ENCODE measurements at places on chromosomes 16 and 17.

DNA sequence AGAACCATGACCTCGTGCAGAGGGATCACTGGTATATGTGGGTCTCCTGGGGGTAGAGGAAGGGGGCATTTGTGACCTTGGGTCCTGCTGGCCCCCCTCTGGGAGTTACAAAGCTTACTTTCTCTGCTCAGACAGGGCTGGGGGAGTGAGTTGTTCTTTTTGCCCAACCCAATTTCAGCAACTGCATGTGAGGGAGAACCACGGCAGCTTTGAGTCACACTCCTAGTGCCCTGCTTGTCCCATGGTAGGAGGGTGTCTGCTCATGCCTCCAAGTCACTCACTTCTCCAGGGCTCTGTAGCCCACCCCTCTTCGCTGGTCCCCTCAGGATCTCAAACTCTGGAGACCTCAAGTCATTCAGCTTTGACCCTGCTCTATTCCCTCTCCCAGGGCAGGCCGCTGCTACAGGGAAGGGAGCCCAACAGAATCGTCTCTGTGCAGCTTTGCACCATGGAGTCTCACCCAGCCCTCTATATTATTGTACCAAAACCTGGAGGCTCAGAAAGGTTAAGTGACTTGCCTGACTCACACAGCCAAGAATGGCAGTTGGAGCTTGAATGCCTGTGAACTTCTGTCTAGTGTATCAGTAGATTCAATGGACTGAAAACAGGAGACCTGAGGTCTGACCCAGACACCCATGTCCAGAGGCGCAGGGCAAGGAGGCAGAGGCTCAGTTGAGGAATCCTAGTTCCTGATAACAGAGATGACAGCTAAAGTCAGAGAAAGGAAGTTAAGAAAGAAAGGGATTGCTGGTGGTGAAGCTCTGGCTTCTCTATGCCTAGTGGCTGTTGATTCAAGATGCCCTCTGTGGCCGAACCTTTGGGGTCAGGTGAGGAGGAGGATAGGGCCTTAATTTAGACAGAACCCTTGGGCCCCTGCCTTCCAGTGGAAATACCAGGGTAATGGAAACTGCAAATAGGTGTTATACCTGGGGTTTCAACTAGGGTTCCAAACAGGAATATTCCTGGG is 14.6 kb upstream of the ETV4 start:
- no peak for DNase-seq

GRCh38 chr16:6573577-6573976 is 759.1 kb upstream of the RBFOX1 start:
- DNase-seq = no peak

GRCh38 chr17:80380555-80381002 is 34.4 kb upstream of the ENDOV start:
- no peak for DNase-seq

DNA sequence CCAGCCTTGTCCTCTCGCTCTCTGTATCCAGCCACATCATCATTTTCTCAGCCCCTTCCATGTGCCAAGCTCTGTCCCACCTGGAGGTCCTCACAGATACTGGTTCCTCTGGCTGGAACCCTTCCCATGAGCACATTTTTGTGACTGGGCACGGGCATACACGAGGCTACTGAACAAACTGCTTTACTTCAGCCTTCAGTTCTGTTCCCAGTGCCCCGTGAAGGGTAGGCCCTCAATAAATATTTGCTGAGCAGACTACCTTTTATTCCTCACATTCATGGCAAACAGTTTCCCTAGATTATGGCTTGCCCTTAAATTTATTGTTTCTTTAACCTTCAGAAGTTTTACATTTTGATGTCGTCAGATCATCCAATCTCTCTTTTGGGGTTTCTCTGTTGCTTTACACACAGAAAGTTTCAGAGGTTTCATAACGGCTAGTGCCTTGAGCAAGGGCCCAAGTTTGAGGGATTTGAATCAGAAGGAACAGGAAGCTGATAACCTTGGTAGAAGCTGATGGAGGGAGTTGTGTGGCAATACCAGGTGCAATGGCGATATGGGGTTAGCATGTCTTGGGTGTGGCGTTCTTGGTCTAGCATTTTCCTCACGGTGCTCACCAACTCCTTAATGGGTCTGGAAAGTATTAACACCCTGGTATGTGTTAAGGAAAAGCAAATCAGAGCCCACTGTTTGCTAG is 27.8 kb downstream of the TMEM92 start:
- no peak for DNase-seq

GRCh38 chr17:20116683-20117309 is 107.6 kb downstream of the SPECC1 start:
- DNase-seq = peak; percentile 50

GRCh38 chr16:3182608-3183444 is 5.2 kb upstream of the OR1F1 start:
- DNase-seq = peak; percentile 39

DNA sequence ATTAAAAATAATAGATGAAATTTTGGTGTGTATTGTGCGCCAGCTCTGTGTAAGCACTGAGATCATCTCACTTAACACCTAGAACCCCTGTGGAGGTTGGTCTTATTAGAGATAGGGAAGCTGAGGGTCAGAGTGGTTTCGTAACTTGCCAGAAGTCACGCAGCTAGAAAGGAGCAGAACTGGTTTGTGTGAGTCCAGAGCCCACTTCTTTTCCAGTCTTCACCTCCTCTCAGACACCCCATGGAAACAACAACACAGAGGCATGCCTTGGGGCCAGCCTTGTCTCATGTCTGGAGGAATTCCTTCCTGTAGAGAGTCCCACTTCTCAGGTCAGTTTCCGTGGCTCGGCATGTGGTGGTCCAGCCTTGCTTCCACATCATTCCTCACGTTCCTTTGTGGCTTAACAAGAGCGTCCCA is 16.5 kb downstream of the YPEL2 start:
- no peak for DNase-seq

DNA sequence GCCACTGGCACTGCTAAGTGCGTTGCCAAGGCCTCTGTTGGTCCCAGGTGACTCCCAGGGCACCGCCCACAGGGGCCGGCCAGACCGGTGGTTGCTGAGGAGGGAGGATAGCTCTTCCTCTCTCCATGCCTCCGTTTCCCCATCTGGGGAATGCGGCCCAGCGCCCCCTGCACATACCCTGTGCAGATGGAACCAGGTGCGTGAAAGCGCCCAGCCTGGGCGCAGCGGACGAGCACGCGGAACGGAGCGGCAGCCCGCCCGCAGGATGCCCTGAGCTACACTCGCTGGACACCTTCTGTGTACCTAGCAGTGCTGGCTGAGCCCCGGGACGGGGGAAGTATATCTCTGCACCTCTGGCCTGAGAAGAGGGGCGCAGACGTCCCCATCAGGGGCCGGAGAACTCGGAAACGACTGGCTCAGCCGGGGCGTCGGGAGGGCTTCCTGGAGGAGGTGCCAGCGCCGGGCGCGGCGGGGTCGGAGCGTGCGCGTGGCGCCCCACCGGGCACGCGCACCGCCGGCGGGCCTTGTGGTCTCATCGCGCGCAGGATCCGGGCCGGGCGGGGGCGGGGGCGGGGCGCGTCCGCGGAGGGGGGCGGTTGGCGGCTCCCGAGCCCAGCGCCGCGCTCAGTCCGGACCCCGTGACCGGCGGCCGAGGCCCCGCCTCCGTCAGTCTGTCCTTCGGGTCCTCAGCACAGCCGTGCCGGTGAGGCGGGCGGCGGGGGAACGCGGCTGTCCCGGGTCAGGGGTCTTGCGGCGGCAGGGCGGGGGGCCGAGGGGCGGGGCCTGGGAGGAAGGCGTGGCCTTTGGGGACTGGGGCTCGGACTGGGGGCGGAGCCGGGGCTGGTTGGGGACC is at the start of the genes CCDC78 and HAGHL:
Gene CCDC78, minus strand, starts transcription at position 6 of the 853 bp plus-strand sequence. CDS start 76 bp downstream, outside the sequence.
Gene HAGHL, plus strand, starts transcription at position 669 of the 853 bp plus-strand sequence. CDS start 404 bp downstream, outside the sequence.
- DNase-seq = peak; percentile 74

GRCh38 chr17:30393491-30393890 is 14.8 kb downstream of the CPD start:
- no peak for DNase-seq

- no peak for DNase-seq
These were observed 292.8 kb downstream of the SEC14L1 start for GRCh38 chr17:77433385-77434135.

DNA sequence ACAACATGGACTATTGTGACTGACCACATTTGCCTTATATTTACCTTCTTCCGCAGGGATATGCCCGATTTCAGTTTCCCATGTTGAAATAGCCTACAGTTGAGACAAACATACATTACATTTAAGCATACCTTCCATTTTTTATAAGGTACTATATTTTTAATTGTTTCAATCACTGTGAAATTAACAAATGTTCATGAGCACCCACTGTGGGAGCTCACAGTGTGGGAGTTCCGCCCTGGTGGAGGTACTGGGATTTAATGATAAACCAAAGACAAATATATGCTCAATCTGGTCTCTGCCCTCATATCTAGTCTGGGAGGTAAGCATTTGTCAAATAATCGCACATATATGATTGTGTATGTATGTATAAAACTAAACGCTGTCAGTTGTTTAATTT is 15.8 kb upstream of the TOX3 start:
- DNase-seq = no peak

- no peak for DNase-seq
These were observed 18.2 kb downstream of the IRX3 start for GRCh38 chr16:54268340-54268739.

DNA sequence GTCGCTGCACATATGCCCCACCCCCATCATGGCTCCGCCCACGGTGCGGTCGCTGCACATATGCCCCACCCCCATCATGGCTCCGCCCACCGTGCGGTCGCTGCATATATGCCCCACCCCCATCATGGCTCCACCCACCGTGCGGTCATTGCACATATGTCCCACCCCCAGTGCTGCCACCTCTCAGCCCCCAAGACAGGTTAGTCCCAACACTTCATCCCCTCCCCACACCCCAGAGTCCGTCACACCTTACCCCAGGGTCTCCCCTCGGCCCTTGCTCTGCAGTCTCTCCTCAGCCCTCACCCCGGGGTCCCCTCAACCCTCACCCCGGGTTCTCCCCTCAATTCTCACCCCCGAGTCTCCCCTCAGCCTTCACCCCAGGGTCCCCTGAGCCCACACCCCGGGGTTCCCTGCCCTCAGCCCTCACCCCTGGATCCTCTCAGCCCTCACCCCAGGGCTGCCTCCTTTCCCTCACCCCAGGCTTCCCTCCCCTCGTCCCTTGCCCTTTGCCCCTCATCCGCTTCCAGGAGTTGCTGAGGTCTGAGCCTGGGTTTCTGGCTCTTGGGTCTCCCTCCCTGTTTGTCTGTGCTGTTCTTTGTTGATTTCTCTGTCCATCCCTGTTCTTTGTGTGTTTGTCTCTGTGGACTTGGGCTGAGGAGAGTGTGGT is 25.6 kb downstream of the TPSG1 start:
- DNase-seq = no peak

DNA sequence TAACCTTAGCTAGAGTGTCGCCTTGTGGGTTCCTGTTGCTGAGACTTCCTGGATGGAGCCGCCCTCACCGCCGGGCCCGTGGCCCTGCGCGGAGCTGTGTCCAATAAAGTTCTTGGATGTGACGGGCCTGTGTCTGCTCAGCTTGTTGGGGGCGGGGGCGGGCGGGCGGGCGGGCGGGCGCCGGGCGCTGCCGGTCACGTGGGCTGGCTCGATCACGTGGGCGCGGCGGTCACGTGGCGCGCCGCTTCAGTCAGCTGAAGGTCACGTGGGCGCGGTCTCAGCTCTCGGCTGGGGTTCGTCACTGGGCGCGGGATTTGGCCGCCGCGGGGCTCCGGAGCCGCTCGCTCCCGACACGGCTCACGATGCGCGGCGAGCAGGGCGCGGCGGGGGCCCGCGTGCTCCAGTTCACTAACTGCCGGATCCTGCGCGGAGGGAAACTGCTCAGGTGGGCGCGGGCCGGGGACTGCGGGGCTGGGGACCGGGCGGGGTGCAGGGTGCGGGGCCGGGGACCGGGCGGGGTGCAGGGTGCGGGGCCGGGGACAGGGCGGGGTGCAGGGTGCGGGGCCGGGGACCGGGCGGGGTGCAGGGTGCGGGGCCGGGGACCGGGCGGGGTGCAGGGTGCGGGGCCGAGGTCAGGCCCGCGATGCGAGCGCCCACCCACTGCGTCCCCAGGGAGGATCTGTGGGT is at the start of gene AMDHD2:
Gene AMDHD2, plus strand, starts transcription at position 275 of the 687 bp plus-strand sequence. Its CDS starts 88 bp downstream, at position 363.
- DNase-seq = peak; percentile 90

DNA sequence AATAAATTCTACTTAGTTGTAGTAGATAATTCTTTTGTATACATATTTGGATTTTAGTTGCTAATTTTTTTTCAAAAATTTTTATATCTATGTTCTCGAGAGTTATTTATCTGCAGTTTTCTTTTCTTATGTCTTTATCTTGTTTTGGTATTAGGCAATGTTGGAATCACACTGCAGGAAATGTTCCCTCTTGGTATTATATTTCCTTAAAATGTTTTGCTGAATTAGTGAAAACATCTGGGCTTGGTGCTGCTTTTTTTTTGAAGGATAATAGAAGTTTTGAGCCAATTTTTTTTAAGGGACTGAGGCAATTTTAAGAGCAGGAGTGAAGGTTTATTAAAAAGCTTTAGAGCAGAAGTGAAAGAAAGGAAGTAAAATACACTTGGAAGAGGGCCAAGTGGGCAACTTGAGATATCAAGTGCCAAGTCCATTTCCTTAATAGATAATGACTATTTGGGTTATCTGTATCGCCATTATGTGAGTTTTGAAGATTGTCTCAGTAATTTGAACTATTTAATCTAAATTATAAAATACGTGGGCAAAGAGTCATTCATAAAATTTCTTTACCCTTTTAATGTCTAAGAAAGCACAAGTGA is 1390.1 kb upstream of the CDH8 start:
- DNase-seq = no peak

DNA sequence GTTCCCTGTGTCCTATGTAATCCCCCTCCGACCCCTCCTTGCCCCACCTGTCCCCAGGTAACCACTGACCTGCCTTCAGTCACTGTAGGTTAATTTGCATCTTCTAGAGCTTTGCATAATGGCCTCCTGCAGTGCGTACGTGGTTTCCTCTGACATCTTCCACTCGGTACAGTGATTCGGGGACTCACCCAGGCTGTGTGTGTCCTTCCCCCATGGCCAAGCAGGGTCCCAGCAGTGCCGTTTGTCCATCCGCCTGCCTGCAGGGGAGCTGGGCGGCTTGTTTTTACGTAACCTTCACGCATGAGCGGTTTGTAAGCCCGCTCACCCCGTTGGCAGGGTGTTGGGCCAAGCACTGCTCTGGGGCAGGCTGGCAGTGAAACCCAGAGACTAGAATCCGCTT is 7.9 kb downstream of the MAPK8IP3 start:
- DNase-seq = no peak

- no peak for DNase-seq
These were observed 16.9 kb upstream of the RNF213 start for GRCh38 chr17:80243526-80244433.

- DNase-seq = no peak
These were observed 27.7 kb upstream of the IL21R start for GRCh38 chr16:27374221-27374803.

DNA sequence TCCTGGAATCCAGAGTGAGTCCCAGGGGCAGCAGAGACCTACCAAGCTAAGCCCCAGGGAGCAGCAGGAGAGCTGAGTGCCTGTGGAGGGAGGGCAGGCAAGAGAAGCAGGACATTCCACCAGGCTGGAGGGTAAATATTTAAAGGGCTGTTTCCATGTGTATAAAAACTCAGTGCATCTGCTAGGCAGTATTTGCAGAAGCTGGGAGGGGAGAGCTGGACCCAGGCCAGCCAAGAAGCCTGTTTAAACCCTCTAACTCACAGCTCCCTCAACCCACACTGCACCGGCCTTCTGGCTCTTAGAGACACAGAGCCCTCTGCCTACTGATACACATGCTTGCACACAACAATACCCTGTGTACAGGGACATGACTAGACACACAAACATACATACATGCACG is 22.5 kb upstream of the TMEM132E start:
- DNase-seq = no peak

Measured in immature natural killer cell (primary cell).